Activated T-cell treated with anti-CD3 and anti-CD28 coated beads for 4 hours (primary cell): ENCODE measurements at places on chromosomes 1 and 21.

GRCh38 chr1:160177231-160177630, 13.1 kb upstream of the CASQ1 start:
- DNase-seq: no peak

DNA sequence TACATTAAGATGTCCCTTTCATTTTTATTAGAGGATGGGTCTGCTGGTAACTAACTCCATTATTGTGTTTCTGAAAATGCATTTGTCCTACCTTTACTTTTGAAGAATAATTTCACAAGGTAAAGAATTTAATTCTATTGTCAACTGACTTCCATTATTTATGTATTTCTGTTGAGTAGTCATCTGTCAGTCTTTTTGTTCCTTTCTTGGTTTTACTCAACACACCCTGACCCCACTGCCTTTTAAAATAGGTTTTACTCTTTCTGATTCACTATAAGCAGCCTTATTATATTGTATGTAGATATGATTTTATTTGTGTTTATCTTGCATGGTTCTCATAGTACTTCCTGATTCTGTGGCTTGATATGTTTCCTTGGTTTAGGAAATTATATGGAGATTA, 237.5 kb downstream of the TGFB2 start:
- no peak for DNase-seq

GRCh38 chr1:153629971-153630370, 1.7 kb downstream of the S100A1 start:
- no peak for DNase-seq

GRCh38 chr1:197841883-197842553, 60.4 kb upstream of the C1orf53 start:
- DNase-seq: no peak
